Stimulated activated CD8-positive, alpha-beta memory T cell treated with anti-CD3 and anti-CD28 coated beads, Interleukin-7, amount 100 ng/mL, for 1 hour (primary cell): ENCODE measurements at places on chromosomes 5 and 9.

DNA sequence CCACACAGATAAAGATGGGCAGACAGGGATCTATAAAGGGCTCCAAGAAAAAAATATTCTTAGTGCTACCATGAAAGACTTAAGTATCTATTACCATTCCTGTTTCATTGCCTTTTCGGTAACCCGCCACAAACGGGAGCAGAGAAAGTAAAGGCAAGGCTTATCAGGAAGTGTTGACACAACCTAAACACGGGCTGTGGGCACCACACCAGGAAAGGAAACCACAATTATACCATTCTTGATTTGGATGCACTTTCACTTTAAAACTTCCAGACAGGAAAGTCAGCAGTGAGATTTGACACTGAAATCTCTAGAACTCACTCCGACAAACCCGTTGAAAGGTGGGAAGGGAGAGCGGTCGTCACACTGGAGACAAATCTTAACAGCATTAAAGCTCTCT is 6.5 kb downstream of the TLE1 start:
- DNase-seq = no peak

- no peak for DNase-seq
Measured at GRCh38 chr9:18971404-18971803, 61.6 kb downstream of the SAXO1 start.

DNA sequence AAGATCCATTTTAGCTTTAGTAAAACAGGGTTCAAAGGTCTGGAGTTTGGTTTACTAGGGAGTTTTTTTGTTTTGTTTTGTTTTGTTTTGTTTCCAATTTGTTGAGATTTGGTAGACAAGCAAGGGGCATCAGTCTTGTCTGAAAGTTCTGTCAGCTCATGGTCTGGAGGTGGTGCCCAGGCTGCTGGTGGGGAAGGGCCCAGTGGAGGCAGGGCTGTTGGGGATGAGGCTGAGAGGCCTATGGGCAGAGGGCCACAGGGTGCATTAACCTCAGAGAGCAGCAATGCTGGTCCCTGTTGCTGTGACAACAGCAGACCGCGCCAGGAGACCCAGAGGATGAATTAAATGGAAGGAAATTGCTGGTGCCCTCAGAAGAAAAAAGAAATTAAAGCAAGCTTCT is 174.5 kb downstream of the FGF1 start:
- no peak for DNase-seq

DNA sequence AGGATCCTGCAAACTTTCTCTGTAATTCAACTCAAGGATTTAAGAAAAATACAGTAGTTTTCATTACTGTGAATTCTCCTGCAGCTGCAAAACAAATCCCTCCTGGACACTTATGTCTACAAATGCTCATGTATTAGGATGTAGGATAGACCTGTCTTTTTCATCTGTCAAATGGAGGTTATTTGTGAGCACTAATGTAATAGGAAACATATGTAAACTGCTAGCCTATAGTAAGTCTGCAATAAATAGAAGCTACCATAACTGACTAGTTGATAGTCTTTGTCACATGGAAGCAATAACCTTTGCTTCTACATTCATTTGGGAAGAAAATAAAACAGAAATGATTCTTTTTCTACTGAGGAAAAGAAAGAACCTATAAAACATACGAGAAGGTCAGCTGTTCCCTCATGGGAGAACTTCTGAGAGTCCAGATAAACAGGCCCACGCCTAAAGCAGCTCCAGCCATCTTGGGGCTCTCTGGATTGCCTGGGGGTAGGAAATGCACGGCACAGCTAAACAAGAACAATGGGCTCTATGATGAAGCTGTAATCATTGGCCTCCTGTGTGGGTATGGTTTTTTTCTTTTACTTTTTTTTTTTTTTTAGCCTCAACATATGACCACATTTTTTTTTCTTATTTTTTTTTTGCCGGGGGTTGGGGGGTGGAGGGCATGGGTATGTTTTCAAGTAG is 6.2 kb downstream of the KCNV2 start:
- no peak for DNase-seq

DNA sequence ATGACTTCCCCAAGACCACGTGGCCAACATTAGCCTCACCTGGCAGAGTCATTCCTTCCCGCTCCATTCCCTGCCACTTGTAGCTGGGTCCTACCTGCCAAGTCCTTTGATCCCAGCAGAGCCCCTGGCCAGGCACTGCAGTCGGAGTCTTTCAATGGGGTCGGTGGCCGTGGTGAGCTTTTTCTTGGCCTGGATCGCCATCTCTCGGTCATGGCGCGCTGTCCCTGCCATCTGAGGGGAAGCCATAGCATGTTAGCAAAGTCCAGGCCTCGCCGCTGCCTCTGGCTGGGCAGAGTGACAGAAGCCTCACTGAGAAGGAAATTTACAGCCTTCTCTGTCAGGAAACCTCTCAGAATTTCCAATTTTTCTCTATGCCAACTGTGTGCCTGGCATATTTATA is 17.5 kb downstream of the CAPSL start:
- DNase-seq = no peak

DNA sequence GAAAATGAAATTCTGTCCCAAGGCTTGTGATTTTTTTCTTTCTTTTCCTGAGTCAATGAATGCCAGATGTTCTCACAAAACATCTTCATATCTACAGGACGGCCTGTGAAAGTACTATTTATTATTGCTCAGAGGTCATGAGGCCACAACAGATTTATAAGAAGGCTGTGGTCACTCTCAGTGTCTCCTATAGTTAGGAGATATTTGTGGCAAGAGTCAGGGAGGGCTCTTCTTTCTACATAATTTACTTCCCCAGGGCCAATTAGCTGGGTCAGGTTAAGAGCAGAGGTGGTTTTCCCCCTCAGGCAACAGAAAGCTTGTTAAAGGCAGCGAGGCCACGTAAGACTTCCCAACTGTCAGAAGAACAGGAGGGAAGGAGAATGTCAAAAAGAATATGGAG is 248.7 kb downstream of the SLIT3 start:
- no peak for DNase-seq

GRCh38 chr9:35728041-35728971 is 3.7 kb downstream of the TLN1 start:
- no peak for DNase-seq

DNA sequence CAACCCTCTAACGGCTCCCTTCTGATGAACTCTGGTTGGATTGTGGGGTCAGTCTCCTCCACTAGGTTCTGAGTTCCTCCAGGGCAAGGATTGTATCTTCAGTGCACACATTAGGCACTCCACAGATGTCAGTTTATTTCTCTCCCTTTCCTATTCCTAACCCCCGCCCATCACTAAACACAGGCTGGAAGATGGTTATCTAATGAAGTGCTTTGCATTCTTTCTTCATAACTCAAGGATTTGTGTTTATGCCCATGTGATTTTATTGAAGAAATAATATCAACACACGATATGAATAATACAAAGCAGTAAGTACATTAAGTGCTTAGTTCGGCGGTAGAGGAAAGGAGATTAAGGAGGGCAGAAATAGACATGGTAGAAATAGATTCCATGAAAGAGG is 4.4 kb upstream of the CREBRF start:
- no peak for DNase-seq

- no peak for DNase-seq
Measured at GRCh38 chr5:147913786-147914185, 7.4 kb upstream of the C5orf46 start.

GRCh38 chr9:94855903-94856302 is 129.4 kb downstream of the AOPEP start:
- DNase-seq = no peak

DNA sequence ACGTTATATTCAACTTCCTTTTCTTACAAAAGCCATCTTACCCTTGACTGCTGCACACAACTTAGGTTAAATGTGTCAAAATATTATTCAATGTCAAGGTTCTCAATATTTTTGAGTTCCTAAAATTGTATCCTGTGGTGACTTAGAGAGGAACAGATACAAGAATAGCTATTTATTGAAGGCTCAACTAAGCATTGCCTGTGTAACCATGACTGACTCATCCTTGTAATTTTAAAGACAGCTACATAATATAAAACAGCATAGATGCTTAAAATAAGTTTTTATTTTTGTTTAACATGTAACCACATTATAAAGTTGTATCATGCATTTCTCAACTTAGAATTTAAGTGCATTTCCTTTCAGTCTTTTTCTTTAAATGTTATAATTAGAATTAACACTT is 312.9 kb upstream of the RGMB start:
- no peak for DNase-seq

DNA sequence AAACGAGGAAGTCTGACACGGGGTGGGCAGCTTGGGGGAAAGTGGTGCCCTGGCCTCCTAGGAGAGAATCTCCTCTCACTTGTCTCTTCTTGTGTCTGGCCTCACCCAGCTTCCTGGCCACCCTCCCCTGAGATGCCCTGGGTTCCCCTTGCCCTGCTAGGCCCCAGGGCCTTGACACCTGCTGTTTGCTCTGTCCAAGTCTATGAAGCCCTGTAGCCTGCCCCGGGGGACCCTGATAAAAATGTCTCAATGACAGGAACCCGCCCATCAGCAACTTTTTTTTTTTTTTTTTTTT is 35.0 kb upstream of the SUSD3 start:
- DNase-seq = no peak

- no peak for DNase-seq
Measured at GRCh38 chr5:7714697-7715096, 136.2 kb downstream of the CFAP90 start.
